CD4-positive, alpha-beta T cell (primary cell): ENCODE measurements at places on chromosomes 7 and 10. TPM values are rescaled to one million over a fixed set of nuclear protein-coding genes. Genes with fewer than 3 reads are reported as not detected.

Gene ZNF518A
- total RNA-seq = 7.9 TPM

Gene OPN1SW
- total RNA-seq = not detected

- no peak for DNase-seq
These were observed 377.2 kb downstream of the PARD3 start for GRCh38 chr10:34437906-34438305.

DNA sequence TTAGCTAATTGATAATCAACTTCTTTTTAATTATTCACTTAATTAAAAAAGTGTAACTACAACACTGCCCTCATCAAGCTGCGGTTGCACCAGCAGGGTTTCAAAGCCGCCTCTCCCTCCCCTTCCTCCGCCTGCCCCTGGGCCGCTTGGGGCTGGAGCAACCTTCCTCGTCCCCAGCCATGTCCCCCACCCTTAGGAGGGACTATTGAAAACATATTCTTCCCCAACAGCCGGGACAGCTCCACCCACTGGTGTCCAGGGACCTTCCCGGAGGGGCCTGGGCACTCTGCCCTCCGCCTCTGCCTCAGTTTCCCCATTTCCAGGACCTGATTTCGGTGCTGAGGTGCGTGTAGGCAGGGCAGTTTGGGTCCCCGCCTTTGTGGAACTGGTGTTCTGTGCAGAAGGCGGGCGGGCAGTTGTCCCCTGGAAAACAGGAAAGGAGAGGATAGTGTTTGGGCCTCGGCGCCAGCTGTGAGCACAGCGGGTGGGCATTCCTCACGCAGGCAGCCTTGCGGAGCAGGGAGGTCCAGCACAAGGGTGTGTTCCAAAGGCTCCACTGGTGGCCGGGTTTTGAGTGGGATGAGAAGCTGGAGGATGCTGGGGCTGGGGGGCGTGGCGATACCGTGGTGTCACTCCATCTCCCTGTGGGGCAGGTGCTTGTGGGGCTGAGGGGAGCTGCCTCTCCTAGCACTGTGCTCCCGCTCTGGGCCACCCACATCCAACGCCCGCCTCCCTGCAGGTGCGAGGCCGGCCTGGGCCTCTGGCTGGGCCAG, 15.7 kb downstream of the UNCX start:
- DNase-seq = no peak

GRCh38 chr10:84551437-84552120, 223.2 kb downstream of the CCSER2 start:
- DNase-seq = no peak

DNA sequence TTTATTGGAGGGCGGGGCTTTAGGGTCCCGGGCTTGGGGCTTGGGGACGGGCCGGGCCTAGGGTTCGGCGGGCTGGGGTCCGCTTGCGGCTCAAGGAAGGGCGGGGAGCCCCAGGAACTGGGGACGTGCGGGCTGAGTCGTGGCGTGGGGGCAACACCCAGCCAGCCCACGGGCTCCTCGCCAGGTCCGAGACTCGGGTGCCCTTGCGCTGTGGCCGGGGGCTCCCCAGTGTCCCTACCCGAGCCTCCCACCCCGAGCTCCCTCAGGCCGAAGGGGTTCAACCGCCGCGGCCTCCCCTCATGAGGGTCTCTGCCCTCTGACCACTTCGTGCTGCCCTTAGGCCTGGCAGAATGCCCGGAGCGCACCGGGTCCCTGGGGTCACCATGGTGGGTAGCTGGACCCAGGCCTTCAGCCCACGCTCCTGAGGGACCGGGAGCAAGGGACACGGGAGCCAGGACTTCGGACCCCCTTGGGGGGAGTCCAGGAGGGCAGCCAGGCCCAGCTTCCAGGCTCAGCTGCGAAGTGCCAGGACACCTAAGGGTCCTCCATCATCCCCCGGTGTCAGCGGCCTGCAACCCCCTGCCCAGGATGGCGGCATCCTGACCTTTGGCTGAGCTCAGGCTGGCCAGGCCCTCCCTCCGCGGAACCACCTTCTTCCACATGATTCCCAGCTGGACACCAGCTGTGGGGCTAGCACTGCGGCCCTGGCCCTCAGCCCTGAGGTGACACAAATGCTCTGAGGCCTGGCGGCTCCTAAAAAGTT, 524 bp upstream of the FUOM start:
- no peak for DNase-seq

DNA sequence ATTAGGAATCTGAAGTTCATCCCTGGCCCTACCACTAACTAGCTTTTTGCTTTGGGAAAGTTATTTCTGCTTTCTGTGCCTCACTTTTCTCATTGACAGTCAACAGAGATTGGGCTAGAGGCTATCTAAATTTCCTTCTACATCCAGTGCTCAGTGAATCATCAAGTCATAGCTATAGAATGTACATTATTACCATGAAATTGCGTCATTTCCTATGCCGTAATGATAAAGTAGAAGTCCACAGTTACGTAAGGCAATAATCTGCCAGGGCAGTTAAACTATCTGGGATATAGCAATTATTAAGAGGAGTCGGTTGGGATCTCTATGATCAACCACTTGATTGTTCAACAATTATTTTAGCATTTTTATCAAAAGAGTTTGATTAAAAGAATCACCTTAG, 64.4 kb downstream of the ITGB8 start:
- DNase-seq = no peak
